ENCODE measurements at places on chromosomes 11 and 22.

DNA sequence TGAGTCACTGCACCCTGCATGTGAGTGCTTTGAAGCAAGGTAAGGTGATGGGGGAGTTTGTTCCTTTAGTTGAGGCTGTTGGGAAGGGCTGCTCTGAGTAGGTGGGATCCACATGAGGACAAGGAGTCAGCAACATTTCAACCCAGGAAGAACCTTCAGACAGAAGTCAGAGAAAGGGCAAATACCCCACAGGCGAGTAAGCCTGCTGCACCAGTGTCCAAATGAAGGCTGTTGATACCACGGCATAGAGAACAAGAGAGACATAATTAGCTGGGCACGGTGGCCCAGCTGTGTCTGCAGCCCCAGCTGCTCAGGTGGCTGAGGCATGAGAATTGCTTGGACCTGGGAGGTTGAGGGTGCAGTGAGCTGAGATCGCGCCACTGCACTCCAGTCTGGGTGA, 54.3 kb upstream of the CLMP start:
- DNase-seq, result no peak

DNA sequence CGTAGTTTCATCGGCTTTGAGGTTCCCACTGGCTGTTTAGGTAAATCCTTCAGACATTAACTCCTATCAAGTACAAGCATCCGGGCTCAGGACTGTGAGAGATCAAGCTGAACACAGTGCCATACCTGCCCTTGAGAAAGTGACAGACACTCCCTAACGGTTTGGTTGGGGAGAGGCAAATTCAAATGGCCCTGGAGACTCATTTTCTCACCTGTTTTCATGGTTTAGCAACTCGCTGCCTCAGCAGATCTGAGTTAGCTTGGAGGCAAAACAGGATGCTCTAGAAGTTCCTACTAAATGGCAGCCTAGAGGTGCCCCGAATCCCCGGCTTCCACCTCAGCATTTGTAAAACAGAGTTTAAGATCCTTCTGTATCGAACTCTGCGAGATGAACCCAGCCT, 3.6 kb upstream of the FBXO3 start:
- no peak for DNase-seq

GRCh38 chr11:88604260-88604659, 266.7 kb upstream of the CTSC start:
- DNase-seq, result no peak

- no peak for DNase-seq
Observed at GRCh38 chr11:63978551-63979239, 4.3 kb downstream of the COX8A start.

DNA sequence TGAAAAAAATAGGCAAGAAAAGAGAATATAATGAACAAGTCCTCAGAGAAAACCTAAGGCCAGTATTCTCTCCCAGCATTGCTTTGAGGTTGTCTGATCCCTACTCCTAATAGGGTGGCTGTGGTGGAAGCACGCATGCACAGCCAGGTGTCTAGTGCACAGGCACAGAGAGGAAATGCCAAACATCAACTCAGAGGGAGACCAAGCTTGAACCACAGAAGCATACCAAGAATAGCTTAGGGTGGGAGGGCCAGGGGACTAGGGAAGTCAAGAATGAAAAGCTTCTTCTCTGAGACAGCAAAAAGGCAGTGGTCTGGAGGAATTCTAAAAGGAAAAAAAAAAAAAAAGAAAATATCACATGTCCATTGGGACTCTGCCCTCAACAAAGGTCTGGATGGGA, 244.1 kb upstream of the API5 start:
- DNase-seq, result no peak

DNA sequence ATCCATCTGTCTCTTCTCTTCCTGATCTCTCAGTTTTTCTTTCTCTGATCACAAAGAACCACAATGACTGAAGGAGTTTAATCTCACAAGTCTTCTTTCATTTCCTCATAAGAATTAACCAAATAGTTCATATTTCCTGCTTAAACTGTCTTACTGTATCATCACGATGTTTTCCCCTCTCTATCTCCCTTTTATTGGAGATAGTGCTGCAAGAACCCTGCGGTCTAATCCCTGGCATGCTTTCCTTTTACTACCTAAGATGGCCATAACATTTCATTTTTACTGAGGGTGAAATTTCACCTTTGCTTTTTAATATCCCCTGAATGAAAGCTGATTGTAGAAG, 28.9 kb downstream of the CARD18 start:
- DNase-seq, result no peak

- no peak for DNase-seq
Observed at GRCh38 chr11:3967695-3968094, 112.2 kb downstream of the STIM1 start.

DNA sequence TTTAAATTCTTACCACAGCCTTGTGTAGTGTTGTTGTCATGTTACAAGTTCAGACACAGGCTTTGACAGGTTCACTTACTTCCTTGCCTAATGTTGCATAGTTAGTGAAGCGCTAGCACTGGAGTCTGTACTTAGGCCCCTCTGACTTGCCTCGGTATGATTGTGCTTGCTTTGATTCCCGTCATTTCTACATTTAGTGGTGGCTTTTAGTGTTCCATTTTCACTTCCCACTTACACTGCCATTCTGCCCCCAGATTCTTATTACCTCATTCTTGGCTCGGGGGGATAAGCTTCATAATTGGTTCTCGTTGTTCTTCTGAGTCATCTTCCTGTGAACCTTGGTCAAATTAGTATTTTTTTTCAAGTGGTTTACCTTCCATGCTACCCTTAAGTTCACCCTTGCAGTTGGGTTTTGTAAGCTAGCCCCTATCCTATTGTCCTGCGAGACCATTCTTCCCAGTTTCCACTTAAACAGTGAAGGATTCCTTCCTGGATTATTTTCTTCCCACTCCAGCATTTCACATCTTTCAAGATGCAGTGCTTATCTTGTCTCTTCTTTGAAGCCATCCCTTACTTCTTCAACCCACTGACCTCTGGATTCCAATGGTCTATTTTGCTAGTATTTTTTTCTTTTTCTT, 68.7 kb downstream of the DDX10 start:
- DNase-seq, result no peak

GRCh38 chr11:27621405-27622161, 78.7 kb downstream of the BDNF start:
- no peak for DNase-seq

DNA sequence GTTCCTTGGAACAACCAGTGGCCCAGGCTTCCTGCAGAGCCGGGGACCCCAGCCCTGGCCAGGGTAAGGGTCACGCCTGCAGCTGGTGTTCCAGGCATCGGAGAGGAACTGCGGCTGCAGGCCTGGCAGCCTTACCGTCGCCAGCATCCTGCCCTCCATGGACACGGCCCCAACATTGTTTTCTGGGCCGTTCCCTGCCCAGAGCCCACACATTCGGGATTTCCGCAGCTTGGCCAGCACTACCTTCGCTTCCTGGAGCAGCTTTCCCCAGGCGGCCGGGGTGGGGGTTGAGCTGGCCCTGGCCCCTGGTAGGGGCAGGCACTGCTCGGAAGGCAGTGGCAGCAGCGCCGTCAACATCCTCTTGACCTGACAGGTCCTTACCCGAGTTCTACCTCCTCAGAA, 17.7 kb downstream of the TXN2 start:
- DNase-seq, result no peak

- DNase-seq, result peak; percentile 11
Observed at GRCh38 chr11:104352036-104352435, 188.1 kb upstream of the PDGFD start.

DNA sequence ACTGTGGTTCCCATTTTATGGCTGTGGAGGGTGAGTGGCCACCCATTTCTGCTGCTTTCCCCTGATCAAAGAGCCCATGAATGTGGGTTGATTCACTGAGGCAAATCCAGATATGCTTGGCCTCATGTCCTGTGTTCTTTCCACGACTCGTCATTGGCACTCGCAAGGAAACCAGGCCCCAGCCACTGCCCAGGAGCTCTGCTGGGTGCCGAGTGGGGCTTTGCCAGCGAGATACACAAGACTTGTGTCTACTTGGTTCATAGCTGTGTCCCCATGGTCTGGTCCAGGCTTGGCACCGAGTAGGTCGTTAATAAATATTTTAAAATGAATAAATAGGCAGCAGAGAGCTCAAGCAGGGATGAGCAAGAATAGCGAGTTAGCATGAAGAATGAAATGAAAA, 1291.5 kb downstream of the TBC1D22A start:
- no peak for DNase-seq

- no peak for DNase-seq
Observed at GRCh38 chr11:115760461-115761320, 256.5 kb upstream of the CADM1 start.

GRCh38 chr11:60164550-60165075, 18.3 kb downstream of the MS4A6A start:
- no peak for DNase-seq

GRCh38 chr11:68942095-68942620, 38.5 kb downstream of the IGHMBP2 start:
- DNase-seq, result no peak

DNA sequence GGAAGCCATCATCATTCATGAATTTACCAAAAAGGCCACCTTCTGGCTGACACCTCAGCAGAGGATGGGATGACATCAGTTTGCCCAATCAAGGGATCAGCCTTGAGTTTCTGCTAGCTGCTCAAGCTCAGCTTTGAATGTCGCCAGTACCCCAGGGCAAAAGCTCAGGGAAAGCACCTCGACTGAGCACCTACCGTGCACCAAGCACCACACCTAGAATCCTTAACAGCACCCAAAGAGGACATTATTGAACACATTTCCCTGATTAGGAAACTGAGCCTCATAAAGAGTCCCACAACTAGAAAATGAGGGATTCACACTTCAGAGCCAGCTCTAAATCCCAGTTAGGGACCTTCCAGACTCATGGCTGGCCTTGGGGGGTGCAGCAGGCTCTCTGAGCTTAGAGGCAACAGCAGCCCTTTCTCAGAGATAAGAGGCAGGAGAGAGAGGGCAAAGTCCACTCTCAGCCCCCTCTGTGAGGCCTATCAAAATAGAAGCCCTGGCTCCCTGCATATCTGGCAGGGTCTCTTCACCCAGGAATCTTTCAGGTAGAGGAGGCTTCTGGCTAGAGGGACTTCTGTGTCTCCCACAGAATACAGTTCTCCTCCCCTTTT, 13.4 kb upstream of the DAGLA start:
- DNase-seq, result no peak

GRCh38 chr11:110182886-110183285, 89.7 kb downstream of the ZC3H12C start:
- no peak for DNase-seq

DNA sequence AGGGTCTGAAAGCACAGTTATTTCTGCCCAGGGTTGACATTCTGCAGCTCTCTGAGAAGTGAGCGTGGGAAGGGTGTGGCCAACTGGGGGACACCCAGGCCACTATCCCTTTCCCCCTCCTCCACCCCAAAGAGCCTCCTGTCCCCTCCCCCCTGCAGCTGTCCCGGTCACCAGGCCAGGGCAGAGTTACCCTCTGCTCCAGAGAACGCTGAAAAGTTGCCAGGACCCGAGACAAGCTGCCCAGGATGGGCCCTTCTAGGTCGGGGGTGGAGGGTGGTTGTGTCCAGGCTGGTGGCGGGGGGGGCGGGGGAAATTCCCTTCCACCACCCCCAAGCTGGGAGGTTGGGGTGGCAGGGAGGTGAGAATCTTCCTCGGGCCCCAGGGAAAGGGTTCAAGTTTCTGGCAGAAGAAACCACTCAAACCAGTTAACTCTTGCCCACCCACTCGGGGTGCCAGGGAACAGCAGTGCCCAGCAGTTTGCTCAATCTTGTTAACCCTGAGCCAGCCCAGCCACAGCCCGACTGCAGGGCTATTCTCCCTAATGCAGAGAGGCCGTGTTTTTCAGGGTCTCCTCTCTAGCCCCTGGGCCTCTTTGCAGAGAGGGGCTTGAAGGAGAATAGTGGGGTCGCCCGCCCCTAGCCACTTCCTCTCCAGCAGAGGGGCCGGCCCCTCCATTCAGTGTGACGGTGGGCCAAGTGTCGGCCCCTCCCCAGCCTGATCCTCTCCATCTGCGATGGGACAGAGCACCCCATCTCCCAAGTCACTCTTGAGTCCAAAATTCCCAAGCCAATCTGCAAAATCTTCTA, 697 bp downstream of the LGALS1 start:
- no peak for DNase-seq

DNA sequence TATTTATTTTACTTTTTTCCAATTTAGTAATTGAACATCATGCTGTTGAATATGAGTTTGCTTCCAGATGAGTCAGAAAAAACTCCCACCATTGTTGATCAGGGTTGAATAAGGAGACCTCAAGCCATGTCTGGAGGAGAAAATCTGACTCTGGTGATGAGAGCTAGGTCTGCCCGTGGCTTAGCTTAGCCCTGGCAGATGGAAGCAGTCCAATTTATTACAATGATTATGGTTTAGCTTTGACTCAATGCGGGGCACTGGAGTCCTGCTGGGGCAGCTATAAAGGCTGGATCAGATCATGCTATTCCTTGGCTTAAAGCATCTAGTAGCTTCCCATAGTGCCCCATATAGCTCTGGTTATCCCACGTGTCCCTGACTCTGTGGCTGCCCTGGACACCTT, 506.5 kb downstream of the MN1 start:
- DNase-seq, result no peak

DNA sequence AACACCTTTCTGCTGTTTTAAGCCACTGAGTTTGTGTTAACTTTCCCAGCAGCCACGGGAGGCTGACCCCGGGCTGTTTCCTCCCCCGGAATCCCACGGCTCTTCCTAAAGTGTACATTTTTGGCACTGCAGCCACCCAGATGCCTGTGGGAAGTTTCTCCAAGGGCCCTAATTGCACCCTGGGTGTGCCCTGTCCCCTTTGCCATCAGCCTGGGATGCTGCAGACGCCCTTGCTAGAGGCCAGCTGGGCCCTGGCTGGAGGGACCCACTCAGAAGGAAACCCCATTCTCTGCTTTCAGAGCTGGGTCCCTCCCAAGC, 883.3 kb downstream of the BRD1 start:
- no peak for DNase-seq

DNA sequence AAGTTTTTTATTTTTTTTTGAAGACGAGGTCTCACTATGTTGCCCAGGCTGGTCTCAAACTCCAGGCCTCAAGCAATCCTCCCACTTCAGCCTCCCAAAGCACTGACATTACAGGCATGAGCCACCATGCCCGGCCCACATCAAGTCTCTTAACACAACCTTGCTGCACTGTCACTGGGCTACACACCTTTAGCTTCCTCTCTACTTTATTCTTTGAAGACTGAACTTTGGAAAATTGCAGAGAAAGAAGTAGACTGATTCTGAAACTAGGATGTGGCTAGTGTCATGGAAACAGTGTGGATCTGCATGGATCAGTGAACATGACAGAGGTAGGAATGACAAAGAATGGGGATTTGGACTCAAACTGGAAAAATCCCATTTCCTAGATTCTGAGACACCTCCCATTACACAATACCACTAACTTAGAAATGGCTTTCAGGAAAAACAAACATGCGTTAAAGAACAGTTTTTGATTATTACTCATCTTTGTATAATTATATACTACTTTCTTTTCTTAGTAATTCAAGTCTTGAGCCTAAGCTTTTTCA, 99.6 kb upstream of the SPON1 start:
- no peak for DNase-seq

Data from NCI-H187 treated with DMSO at 0.1 percent for 48 hours (cell line).